Pancreas (tissue), 10 donors: ENCODE measurements at places on chromosomes 1 and 21. TPM values are rescaled to one million over a fixed set of nuclear protein-coding genes. Genes with fewer than 3 reads are reported as not detected.
A peak's percentile ranks its signal among the peaks of the same experiment; 100 is the strongest.

Gene CITED4
- total RNA-seq = 41.1 TPM

Gene BACE2
- 85.6 TPM for total RNA-seq

Gene SHISA4
- total RNA-seq = 4.6 TPM

Gene CLCA1
- total RNA-seq = not detected

DNA sequence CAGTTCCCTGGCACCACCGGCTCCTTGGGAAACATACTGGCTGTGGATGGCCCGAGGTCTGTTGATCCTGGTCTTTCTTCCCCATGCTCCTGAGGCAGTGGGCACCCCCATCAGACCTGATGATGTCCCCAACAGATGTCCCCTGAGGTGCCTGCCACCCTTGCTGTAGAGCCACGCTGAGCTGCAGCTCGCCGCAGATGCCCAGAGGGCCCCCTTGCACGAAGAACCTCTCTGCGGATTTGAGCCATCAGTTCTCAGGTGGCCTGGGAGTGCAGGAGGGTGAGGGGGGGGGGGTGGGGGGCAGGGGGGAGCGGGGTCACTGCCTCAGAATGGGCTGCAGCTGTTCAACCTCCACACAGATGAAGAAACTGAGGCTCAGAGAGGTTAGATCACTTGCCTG is 60.9 kb downstream of the GLIS1 start:
- H3K4me1 ChIP-seq = no peaks in the 10 kb centered on the region
- no peaks in the 10 kb centered on the region for H3K27me3 ChIP-seq
- DNase-seq = no peak
- H3K27ac ChIP-seq = no peak overlapping the region
- no peak overlapping the region for H3K4me3 ChIP-seq

DNA sequence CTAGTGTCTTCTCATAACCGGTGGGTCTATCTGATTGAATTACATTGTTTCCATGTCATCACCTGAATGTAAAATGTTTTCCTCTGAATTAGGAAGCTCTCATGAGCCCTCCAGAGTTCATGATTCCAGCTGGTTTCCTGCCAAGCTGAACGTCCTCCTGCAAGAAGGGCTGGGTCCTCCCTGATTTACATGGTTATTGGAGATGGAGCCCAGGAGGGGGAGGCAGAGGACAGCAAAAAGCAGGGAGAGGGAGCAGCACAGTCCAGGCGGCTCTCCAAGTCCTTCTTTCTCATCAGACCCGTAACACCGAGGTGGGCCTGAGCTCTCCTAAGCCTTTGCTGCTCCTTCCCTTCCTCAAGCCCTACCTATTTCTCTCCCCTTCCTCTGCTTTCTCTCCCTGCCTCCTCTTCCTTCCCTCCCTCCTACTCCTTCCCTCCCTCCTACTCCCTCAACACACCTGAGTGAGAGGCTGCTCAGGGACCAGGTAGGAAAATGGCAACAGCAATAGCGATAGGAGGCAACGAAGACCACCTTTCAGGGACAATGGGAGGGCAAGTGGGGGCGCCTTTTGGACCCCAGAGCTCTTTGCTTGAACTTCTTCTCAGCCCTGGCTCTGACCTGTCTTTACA is 265.9 kb downstream of the PRDM2 start:
- H3K36me3 ChIP-seq = no peaks in the 10 kb centered on the region
- H3K27ac ChIP-seq = no peak overlapping the region
- no peaks in the 10 kb centered on the region for H3K27me3 ChIP-seq
- DNase-seq = peak; percentile 18
- H3K4me3 ChIP-seq = no peak overlapping the region

DNA sequence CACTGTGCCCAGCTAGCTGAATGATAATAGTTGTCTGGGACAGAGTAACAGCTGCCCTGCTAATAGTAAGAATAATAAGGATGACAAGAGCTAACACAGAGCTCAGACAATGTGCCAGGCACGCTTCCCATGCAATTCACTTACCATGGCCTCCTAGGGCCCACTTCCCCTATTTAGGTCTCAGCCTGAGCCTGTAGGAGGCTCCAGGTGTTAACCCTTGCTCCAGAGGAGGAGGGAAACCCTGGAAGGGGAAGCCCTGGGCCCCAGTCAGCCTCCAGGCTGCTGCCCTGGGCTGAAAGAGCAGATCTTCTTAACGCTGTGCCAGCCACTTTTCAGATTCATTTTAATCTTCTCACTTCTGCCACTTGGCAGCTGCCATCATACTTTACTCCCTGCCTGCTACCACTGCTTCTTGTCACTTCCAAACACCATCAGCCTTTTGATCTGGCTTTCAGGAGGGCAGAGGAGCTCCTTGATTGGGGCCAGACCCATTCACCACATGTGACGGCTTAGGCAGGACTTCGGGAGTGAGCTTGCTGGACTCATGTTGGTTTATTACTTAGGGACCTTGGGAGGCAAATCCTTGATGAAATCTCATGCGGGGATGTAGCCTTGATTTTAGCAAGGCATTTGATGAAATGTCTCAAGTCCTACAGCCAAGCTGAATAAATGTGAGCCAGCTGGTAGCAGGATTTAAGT is 66.7 kb upstream of the PARP1 start:
- H3K27me3 ChIP-seq = no peaks in the 10 kb centered on the region
- no peak overlapping the region for H3K4me3 ChIP-seq
- DNase-seq = no peak
- no peaks in the 10 kb centered on the region for H3K4me1 ChIP-seq
- H3K36me3 ChIP-seq = no peaks in the 10 kb centered on the region

GRCh38 chr1:186093437-186093836 is 281.6 kb downstream of the TPR start:
- no peak overlapping the region for H3K27ac ChIP-seq
- DNase-seq = no peak
- H3K4me1 ChIP-seq = no peaks in the 10 kb centered on the region
- no peaks in the 10 kb centered on the region for H3K36me3 ChIP-seq
- no peaks in the 10 kb centered on the region for H3K27me3 ChIP-seq

DNA sequence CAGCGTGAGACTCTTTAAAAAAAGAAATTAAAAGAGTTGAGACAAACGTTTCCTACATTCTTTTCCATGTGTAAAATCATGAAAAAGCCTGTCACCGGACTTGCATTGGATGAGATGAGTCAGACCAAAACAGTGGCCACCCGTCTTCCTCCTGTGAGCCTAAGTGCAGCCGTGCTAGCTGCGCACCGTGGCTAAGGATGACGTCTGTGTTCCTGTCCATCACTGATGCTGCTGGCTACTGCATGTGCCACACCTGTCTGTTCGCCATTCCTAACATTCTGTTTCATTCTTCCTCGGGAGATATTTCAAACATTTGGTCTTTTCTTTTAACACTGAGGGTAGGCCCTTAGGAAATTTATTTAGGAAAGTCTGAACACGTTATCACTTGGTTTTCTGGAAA is 31.2 kb downstream of the IFNAR1 start:
- H3K27ac ChIP-seq = no peak overlapping the region
- H3K27me3 ChIP-seq = no peaks in the 10 kb centered on the region
- DNase-seq = no peak
- H3K4me1 ChIP-seq = no peaks in the 10 kb centered on the region

GRCh38 chr1:210949489-210949888 is 184.5 kb downstream of the KCNH1 start:
- H3K4me3 ChIP-seq = no peak overlapping the region
- no peaks in the 10 kb centered on the region for H3K4me1 ChIP-seq
- no peaks in the 10 kb centered on the region for H3K27me3 ChIP-seq
- no peak overlapping the region for H3K27ac ChIP-seq

- no peak overlapping the region for H3K4me3 ChIP-seq
- no peak for DNase-seq
- H3K4me1 ChIP-seq = peaks cover 14% of the 10 kb centered on the region
- no peaks in the 10 kb centered on the region for H3K27me3 ChIP-seq
- H3K27ac ChIP-seq = no peak overlapping the region
- H3K36me3 ChIP-seq = no peaks in the 10 kb centered on the region
Observed at GRCh38 chr1:168488138-168488537, 55.7 kb downstream of the XCL2 start.

DNA sequence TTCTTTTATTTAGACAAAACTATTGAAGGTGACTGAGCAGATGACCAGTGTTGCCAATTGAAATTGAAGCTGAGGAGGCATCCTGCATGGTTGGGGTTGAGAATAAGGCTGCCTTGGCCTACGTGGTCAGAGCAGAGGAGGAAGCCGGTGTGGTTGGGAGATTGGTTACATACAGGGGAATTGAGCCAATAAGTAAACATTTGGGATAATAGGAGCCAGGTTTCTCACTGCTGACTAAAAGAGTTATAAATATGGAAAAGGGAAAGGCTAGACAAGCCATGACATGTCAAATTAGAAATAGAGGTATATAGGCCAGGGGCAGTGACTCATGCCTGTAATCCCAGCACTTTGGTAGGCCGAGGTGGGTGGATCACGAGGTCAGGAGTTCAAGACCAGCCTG is 15.8 kb downstream of the SNX7 start:
- no peaks in the 10 kb centered on the region for H3K36me3 ChIP-seq
- no peak for DNase-seq
- H3K27ac ChIP-seq = no peak overlapping the region

DNA sequence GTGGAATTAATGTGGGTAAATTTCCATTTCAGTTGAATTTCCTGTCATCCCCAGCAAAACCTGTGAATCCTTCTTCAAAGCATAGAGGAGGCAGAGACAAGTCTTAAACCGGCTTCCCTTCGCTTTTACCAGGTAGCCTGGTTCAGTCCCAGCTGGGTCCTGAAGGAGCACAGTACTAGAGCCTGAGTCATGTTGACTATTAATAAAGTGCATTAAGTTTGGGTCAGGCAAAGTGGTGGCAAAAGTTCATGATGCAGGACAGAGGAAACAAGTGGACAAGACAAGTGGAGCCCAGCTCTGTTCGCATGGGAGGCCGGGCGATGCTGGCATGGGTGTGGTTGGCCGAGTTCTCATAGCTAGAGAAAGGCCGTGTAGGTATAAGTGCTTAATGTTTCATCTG is 150.4 kb downstream of the DYRK1A start:
- no peaks in the 10 kb centered on the region for H3K4me1 ChIP-seq
- no peak overlapping the region for H3K27ac ChIP-seq
- H3K4me3 ChIP-seq = no peak overlapping the region
- H3K36me3 ChIP-seq = peaks cover 9% of the 10 kb centered on the region

DNA sequence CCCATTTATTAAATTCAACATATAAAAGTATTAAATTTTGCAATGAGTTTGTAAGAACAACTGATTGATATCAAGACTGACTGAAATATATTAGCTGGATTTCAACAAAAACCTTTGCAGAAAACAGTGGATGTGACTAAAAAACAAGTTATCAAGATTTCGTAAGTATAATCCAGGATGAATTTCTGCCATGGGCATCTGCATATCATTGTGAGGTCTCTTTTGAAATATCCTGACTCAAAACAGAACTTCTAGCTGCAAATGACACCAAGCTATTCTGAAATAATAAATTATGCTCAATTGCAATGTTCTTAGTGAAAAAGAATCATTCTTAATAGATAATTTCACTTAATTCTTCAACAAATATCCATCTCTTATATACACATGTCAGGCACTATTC is 52.6 kb downstream of the CD34 start:
- no peaks in the 10 kb centered on the region for H3K36me3 ChIP-seq
- H3K4me3 ChIP-seq = no peak overlapping the region

- no peaks in the 10 kb centered on the region for H3K27me3 ChIP-seq
- no peak overlapping the region for H3K4me3 ChIP-seq
- no peak for DNase-seq
- no peak overlapping the region for H3K27ac ChIP-seq
- no peaks in the 10 kb centered on the region for H3K36me3 ChIP-seq
Observed at GRCh38 chr1:238191170-238191569, 300.4 kb upstream of the ZP4 start.

- no peaks in the 10 kb centered on the region for H3K36me3 ChIP-seq
- H3K27me3 ChIP-seq = no peaks in the 10 kb centered on the region
- peak overlapping the region; percentile 67 for H3K27ac ChIP-seq
- H3K4me1 ChIP-seq = peaks cover 21% of the 10 kb centered on the region
Observed at GRCh38 chr1:44677201-44677766, 2.8 kb downstream of the ARMH1 start.

GRCh38 chr1:63794939-63795378 is 21.1 kb downstream of the ROR1 start:
- no peak overlapping the region for H3K4me3 ChIP-seq
- H3K27me3 ChIP-seq = no peaks in the 10 kb centered on the region
- H3K27ac ChIP-seq = no peak overlapping the region
- H3K4me1 ChIP-seq = peaks cover 15% of the 10 kb centered on the region
- H3K36me3 ChIP-seq = no peaks in the 10 kb centered on the region

GRCh38 chr1:58047265-58047858 is 499.2 kb downstream of the OMA1 start:
- no peaks in the 10 kb centered on the region for H3K4me1 ChIP-seq
- H3K4me3 ChIP-seq = no peak overlapping the region
- H3K27ac ChIP-seq = no peak overlapping the region

DNA sequence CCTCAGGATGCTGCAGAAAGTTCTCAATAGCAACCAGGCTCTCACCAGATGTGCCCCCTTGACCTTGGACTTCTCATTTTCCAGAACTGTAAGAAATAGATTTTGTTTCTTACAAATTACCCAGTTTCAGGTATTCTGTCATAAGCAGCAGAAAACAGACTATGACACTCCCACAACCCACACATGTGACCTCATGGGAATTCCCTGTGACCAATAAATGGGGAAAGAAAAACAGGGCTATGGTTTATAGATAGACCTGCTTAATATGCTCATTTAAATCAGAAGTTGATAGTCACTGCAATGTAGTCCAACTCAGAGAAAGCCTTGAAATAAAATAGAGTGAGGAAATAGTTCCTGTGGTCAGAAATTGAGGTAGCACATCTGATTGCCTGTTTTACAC is 380.9 kb upstream of the PTBP2 start:
- H3K4me3 ChIP-seq = no peak overlapping the region
- no peaks in the 10 kb centered on the region for H3K4me1 ChIP-seq
- DNase-seq = no peak
- H3K36me3 ChIP-seq = no peaks in the 10 kb centered on the region
- no peak overlapping the region for H3K27ac ChIP-seq

DNA sequence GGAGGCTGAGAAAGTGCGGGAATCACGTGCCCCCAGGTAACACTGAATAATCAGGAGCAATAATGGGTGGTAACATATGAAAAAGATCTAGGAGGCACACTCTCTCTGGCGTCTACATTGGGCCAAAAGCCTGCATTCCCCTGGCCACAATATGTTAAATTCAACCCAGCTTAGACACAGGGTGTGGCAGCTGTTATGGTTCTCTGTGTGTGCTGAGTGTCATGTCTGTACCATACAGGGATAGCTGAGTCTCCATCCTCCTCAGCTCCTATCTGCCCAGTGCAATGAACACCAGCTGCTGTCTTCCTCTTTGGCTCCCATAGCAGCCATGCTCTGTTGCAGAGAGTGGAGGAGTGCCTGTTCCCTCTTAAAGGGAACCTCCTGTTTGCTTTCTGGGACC is 14.3 kb downstream of the S100A11 start:
- DNase-seq = no peak
- H3K27me3 ChIP-seq = no peaks in the 10 kb centered on the region
- no peak overlapping the region for H3K4me3 ChIP-seq

DNA sequence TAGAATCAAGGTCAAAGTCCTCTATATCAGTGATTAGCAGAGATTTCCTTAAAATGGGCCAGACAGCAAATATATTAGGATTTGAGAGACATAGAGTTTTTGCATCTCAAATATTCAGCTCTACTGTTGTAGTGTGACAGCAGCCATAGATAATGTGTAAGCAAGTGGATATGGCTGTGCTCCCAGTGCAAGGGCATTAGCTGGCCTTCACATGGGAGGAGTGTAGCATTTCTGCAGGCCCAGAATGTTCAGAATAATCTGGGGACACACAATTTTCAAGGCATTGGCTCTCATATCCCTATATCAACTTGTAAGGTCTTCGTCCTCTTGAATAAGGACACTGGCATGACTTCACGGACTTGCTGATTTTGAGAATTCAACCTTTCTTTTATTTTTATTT is 402.3 kb upstream of the ADAMTS5 start:
- DNase-seq = no peak
- no peak overlapping the region for H3K27ac ChIP-seq
- no peaks in the 10 kb centered on the region for H3K4me1 ChIP-seq
- H3K4me3 ChIP-seq = no peak overlapping the region
